ENCODE measurements at places on chromosomes 1 and 21.

DNA sequence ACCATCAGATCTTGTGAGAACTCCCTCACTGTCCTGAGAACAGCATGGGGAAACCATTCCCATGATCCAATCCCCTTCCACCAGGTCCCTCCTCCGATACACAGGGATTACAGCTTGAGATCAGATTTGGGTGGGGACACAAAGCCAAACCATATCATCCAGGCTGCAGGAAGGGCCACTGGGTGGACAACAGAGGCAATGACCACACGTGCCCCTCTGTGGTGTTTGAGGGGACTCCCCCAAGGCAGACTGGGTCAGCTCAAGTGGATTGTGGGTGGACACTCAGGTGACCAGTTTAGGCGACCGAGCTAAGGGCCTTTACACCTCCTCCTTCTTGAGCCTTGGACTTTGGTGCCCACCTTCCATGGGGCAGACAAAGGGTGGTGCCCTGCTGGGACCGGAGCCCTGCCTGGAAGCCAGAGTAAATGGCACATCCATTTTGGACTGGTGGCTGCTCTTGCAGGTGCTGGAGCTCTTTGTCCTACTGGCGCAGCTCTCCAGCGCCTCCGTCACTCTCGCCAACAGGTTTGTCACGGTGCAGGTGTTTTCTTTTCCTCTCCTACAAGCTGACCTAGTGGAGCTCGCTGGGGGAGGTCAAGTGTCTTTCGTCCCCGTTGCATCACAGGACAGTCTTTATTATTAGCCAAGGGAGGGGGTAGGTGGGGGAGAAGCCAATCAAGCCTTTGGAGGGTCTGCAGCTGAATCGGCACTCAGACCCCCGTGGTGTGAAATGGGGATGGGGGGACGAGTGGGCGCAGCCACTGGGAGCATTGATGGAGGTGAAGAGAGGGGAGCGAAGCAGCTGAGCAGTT lies 37.6 kb downstream of the CRYAA start:
- DNase-seq: no peak

DNA sequence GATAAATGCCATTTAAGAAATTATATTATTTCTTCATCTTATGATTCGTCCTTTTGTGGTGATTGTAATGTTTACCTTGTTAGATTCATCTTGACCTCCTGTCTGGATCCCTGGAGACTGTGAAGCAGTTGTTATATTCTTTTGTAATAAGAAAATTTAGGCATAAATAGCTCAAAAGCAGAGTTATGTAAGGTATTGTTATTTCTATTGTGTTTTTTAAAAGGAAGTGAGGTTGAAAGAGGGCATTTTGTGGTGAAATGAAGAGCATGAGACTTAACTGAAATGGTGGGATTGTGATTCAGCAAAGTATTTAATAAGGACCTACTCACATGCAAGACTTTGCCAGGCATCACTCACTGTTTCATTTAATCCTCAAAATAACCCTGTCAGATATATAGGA lies 104.0 kb downstream of the PDE4B start:
- no peak for DNase-seq

- no peak for DNase-seq
Measured at GRCh38 chr21:21196087-21196486, 197.9 kb downstream of the NCAM2 start.

- no peak for DNase-seq
Measured at GRCh38 chr1:204846546-204846945, 24.1 kb upstream of the NFASC start.

DNA sequence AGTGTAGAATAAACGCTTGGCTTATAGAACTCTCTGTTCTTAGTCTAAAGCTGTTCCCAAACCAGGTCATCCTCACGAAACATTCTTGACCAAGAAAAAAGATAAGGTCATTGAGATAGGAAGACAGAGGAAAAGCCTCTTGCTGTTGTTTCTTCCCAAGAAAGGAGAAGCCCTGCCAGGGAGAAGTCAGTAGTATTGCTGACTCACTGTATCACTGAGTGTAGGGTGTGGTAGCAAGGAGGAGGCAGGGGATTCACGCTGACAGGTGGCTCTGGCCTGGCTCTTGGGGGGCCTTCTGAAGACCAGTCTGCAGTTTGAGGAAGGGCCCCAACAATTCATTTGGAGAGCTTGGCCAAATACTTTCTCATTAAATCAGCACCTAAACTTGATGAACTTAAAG lies 97.8 kb downstream of the CD247 start:
- no peak for DNase-seq

DNA sequence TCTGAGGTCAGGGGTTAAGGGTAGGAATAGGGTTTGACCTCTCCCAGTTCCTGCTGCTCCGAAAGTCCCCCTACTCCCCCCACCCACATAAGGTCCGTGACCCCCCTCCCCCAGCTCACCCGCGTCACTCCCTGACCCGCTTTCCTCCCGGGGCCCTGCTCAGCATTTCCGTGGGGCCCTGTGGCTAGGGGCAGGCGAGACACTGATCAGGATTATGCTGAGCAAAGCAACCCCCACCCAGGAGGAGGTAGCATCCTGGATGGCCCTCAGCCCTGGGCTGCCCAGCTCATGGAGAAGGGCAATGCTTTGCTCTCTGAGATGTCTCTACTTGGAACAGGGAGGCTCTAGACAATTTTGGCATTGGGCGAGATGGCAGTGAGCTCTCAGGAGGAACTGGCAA lies 3.7 kb downstream of the RORC start:
- peak; percentile 25 for DNase-seq

DNA sequence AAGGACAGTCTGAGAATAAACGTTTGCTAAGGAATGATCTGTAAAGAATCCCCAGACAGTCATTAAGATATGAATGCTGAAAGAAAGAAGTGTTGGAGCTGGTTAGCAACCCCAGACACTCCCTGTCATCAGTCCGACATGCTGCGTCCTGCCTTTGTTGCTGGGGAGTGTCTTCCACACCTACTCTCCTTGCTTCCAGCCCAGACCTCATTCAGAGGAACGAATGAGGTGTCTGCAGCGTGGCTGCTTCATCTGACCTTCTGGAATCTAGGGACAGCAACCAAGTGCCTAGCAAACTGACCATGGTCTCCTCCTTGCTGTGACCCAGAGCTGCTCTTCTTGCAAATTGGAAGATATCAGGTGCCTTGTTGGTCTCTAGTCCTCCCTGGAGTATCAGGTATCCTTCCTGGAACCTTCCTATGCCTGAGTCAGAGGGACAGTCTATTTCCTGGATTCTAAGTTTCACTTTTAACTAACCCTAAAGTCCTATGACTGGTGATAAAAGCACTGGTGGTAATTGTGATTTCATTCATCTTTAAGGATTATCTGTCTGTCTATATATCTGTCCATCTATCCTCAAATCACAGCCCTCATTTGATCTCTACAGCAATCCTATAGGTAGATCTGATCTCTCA lies 45.3 kb downstream of the NFASC start:
- DNase-seq: no peak

GRCh38 chr1:80918380-80918779 lies 882.4 kb upstream of the ADGRL2 start:
- DNase-seq: no peak

DNA sequence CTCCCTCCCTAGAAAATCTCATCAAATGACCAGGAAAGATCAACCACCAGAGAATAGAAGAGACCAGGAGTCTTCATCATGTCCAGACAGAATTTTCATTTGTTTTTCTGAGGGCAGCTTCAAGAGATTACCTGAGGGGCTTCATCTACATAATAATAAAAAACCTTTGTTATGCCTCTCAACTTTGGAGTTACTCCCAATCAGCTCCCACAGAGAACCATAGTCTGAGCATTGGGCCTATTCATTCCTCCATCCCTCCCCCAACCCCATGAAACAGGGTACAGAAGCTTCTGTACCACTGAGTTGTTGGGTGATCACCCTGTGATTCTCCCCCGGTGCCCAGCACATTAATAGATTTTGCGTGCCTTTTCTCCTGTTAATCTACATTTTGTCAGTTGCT lies 53.3 kb upstream of the PRRC2C start:
- DNase-seq: no peak

DNA sequence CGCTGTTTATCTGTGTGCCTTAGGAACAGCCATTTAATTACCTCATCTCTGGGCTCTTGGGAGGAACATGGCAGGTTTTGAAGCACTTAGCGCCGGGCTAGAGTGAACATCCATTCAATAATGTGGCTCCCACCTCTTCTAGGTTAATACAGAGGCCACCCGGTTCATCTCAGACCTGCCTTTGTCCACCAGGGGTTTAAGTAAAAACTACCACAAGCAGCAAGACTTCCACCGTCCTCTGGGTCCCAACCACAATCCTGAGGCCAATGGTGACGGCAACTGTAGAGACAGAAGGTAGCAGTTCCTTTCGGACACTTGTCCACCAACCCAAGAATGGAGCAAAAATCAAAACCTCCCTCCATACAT lies 924 bp upstream of the DDOST start:
- peak; percentile 28 for DNase-seq

DNA sequence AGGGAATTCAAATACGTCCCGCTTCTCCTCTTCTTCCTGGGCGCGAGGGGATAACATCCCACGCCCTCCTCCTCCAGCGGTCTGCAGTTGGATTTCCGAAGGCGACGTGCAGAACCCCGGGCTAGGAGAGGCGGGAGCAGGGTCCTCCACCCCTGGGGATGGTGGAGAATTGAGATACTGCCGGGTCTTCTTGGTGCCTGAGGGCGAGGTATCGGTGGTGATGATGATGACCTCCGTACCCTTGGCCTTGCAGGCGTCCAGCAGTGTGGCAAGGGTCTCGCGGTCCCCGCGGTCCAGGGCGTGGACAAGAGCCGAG lies 3.2 kb upstream of the LIX1L start:
- DNase-seq: peak; percentile 64

DNA sequence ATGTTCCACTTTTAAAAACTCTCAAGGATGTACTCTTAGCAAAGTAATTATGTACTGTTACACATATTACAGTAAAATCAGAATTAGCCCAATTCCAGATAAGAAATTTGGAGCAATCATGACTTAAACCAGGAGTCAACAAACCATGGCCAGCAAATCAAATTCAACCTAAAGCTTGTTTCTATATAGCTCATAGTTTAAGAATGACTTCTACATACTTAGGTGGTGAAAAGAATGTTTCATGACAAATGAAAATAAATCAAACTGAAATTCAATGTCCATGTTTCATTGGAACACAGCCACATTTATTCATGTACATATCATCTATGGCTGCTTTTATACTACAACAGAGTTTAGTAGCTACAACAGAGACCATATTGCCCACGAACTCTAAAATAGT lies 35.1 kb downstream of the FRRS1 start:
- no peak for DNase-seq

DNA sequence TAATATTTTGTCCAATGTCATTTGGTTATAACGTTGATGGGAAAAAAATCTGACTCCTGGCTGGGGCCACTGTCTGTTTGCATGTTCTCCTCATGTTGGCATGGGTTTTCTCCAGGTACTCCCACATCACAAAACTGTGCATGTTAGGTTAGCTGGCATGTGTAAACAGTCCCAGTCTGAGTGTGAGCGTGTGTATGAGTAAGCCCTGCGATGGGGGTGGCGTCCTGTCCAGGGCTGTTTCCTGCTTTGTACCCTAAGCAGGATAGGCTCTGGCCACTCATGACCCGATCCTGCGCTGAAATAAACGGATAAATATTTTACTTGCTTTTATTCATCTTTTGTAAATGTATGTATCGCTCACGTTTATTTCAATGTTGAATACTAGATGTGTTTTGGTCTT lies 13.5 kb downstream of the EFCAB14 start:
- DNase-seq: no peak

GRCh38 chr1:30196872-30197638 lies 526.3 kb downstream of the MATN1 start:
- no peak for DNase-seq

DNA sequence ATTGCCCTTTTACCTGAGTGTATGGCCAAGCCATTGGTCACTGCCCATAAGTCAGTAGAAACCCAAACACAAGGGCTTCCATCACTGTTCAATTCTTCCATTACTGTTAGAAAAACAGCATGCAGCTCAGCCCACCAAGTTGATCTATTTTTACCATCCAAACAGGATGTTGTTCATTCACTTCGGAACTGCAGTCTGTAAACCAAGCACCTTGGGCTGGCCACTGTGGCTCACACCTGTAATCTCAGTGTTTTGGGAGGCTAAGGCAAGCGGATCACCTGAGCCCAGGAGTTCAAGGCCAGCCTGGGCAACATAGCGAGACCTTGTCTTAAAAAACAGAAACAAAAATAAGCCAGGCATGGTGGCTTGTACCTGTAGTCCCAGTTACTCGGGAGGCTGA lies 8.7 kb upstream of the MFSD2A start:
- no peak for DNase-seq

DNA sequence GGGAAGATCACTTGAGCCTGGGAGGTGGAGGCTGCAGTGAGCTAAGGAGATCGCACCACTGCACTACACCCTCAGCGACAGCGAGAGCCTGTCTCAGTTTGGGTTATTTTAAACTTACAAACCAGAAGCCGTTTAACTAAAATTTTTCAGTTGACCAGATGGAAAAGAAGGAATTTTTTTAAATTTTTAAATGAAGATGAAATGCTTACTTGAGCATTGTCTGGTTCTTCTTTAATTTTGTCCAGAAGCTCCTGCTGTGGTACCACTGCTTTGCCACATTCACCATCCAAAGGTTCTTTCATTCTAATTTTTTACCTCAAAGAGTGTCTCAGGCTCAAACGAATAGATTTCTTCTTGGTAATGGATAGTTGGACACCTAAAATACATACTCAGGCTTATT lies 1.4 kb downstream of the ZMYM6 start:
- no peak for DNase-seq

- DNase-seq: no peak
Measured at GRCh38 chr1:228984646-228985631, 249.7 kb downstream of the RHOU start.

DNA sequence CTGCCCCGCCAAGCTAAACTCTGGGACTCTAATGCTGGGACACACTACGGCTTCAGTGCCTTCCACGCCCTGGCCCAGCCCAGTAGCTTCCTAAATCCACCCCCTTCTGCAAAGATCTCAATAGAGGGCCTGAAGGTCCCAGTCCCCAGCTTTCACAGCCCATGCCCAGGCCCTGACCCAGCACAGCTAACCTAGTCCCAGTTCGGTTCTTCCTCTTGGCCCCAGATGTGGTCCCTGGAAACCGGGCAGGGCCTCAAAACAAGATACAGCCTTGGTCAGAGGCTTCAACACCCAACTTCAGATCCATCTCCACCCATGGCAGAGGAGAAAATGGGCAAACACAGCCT lies 646 bp upstream of the PDZK1IP1 start:
- DNase-seq: no peak

DNA sequence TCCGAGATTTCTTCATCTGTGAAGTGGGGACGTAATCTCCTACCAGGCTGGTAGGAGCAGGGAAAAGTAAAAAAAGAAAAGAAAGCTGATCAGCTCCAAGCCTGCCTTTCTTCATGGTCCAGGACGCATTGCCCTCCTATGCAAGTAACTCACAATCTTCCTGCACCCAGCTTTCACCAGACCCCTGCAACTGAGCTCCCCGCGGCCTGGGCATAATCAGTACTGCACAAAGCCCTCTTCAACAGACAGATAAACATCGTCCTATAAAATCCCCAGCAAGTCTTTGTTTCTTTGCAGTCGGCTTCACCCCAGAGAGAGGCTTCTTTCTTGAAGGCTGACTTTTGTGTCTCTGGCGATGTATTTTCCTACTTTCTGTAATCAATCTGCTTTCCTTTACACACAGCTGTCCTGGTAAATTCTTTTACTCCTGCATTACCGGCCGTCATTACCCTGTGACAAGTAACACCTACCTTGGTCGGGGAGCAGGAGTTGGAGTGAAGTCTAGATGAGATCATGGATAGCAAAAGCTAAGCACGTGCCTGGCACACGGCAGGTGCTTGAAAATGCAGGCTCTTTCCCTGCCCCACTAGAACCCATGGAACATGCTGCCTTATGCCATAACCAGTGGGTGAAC lies 8.3 kb downstream of the PADI1 start:
- no peak for DNase-seq

GRCh38 chr21:39523915-39524314 lies 72.1 kb downstream of the SH3BGR start:
- no peak for DNase-seq

Measured in NCI-H82 (cell line).